ENCODE measurements at places on chromosomes 11 and 22.

DNA sequence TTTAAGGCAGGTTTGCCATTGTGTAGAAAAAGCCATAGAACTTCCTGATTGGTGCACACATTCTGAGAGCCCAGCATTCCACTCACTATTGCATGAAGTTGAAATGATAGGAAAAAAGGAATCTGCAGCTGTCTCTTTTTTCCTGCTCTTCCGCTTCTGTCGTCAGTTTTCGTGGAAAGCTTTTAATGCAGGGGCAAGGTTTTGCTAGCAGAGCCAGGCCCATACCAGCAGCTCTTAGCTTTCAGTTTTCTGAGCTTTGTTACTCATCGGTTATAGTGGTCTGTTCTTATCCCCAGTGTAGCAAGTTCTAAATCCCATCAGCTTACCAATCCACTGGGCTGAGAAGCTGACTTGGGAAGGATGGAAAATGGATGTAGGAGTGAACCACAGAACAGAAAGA, 162.9 kb upstream of the TTC12 start:
- DNase-seq: no peak

- DNase-seq: no peak
Measured at GRCh38 chr22:28025866-28026575, 107.0 kb upstream of the PITPNB start.

DNA sequence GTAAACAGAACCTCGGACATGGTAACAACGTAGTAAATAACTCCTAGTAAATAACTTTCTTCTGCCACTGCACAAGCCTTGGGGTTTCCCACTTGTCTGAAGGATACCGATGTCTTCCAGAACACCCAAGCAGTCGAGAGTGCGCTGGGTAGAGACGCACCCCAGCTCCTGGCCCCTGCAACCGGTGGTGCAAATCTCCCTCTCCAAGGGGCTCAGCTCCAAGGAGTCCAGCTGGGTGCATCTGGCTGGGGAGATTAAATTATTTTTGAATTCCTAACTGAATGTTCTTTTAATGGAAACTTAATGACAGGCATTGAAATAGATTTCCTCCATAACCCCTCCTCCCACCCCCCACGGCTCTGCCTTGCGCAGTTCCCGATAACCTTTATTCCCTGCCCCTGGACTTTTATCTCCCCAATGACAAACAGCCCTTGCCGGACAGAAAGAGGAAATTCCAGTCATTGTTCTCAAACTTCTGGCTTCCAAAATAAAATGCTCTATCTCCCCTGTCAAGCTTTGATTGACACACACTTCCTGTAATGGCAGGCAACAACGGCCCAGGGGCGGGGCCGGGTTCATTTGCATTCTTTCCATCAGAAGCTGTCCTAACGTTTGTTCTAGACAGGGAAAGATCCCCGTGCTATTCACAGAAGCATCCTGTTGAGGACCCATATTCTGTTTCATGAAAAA, 31.2 kb downstream of the KCNJ1 start:
- DNase-seq: no peak

GRCh38 chr11:60175860-60176275, 7.0 kb downstream of the MS4A6A start:
- DNase-seq: no peak

DNA sequence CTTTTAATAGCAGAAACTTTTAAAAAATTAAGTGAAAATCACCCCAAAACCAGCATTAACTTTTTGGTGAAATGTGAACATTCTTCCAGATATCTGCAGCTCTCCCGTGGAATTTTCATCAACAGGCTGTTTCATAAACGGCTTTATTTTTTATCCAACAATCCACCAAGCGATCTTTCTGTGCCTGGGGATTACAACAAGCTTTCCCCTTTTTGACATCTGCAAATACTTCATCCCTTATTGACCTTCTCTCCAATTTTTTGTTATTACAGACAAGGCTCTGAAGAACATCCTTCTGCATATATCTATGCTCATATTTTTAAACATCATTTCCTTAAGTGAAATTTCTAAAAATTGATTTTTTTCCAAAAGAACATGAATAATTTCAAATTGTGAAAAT, 5.8 kb upstream of the SERPINH1 start:
- DNase-seq: no peak

GRCh38 chr22:20152464-20152890, 1.6 kb upstream of the CCDC188 start:
- DNase-seq: no peak

GRCh38 chr22:30371321-30371720, 14.5 kb downstream of the CCDC157 start:
- no peak for DNase-seq

All from activated CD4-positive, alpha-beta T cell treated with anti-CD3 and anti-CD28 coated beads, Interleukin-2, amount 50 U/mL, for 48 hours (primary cell).